ENCODE measurements at places on chromosomes 12 and 14.
A peak's percentile ranks its signal among the peaks of the same experiment; 100 is the strongest.

- no peaks in the 10 kb centered on the region for H3K27me3 ChIP-seq
- H3K27ac ChIP-seq: peak overlapping the region; percentile 33
- DNase-seq: no peak
- peak overlapping the region; percentile 25 for H3K4me3 ChIP-seq
- peaks cover 51% of the 10 kb centered on the region for H3K4me1 ChIP-seq
Observed at GRCh38 chr12:96197503-96198272, 3.5 kb downstream of the ELK3 start.

GRCh38 chr12:77314378-77315052 is 249.1 kb upstream of the E2F7 start:
- no peaks in the 10 kb centered on the region for H3K4me1 ChIP-seq
- H3K27me3 ChIP-seq: no peaks in the 10 kb centered on the region
- H3K36me3 ChIP-seq: no peaks in the 10 kb centered on the region
- no peak for DNase-seq
- no peak overlapping the region for H3K4me3 ChIP-seq

- no peaks in the 10 kb centered on the region for H3K36me3 ChIP-seq
- H3K27me3 ChIP-seq: no peaks in the 10 kb centered on the region
- H3K27ac ChIP-seq: no peak overlapping the region
- no peak overlapping the region for H3K4me3 ChIP-seq
- H3K4me1 ChIP-seq: no peaks in the 10 kb centered on the region
Observed at GRCh38 chr12:77782034-77782433, 48.7 kb upstream of the NAV3 start.

DNA sequence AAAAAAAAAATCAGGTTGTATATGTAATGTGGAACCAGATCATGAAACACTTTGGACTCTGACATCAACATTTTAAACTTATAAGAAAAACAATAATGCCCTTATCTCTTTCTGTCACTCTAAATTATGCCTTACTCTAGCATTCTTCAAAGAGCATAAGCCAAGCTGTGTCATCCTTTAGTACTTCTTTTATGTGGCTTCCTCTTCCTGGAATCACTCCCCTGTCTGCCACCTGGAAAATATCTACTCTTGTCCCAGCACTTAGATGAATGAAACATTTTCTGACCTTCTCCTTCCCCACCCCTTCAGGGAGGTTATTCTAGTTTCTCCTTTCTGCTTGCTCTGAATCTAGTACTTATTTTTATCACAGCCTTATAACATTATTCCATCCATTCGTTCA is 101.2 kb downstream of the CNTN1 start:
- no peak overlapping the region for H3K27ac ChIP-seq
- H3K4me3 ChIP-seq: no peak overlapping the region
- no peak for DNase-seq
- peaks cover 1% of the 10 kb centered on the region for H3K36me3 ChIP-seq
- no peaks in the 10 kb centered on the region for H3K27me3 ChIP-seq

GRCh38 chr14:71208702-71209357 is 301.6 kb downstream of the PCNX1 start:
- H3K36me3 ChIP-seq: no peaks in the 10 kb centered on the region
- H3K27ac ChIP-seq: no peak overlapping the region
- no peak for DNase-seq
- H3K4me3 ChIP-seq: no peak overlapping the region
- H3K27me3 ChIP-seq: no peaks in the 10 kb centered on the region

Measured in central memory CD8-positive, alpha-beta T cell (primary cell).